ENCODE measurements at places on chromosomes 5 and 9.

DNA sequence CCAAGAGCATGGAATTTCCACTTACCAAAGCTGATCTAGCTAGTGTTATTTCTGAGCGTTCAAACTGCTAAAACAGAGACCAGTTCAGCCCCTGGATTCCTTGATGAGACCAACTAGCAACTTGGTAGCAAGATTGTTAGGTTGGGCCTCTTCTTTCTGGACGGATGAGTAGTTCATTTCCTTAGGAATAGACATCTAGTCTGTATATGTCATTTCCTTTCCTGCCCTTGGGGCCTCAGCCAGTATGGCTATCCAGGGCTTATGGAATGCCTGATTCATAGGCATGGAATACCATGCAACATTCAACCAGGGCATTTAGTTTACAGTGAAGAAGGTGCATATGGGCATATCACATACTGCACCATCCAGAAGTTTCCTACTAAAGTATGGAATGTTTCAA, 14.5 kb upstream of the LPAR1 start:
- DNase-seq, result no peak

- DNase-seq, result no peak
Measured at GRCh38 chr5:141573489-141574121, 45.2 kb downstream of the DIAPH1 start.

- no peak for DNase-seq
Measured at GRCh38 chr5:97998941-97999340, 774.5 kb upstream of the RGMB start.

- DNase-seq, result no peak
Measured at GRCh38 chr5:146116361-146116760, 11.0 kb upstream of the PLAC8L1 start.

GRCh38 chr9:127181315-127181580, 58.8 kb upstream of the ANGPTL2 start:
- no peak for DNase-seq

DNA sequence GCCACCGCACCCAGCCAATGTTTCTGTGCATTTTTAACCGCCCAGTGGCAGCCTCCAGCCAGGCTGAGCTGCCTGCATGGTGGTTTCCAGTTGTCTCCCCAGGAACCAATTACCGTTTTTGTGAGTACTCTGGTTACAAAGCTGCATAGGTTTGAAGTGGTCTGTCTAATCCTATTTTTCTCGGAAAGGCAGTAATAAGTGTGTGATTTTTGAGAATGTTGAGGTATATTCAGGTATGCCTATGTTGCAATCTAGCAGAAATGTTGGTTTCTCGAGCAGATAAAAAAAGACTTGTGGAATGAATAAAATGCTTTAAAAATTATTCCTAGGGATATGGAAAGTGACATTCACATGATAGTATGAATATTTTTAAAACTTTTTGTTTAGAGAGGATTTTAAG, 41.5 kb upstream of the ANKH start:
- DNase-seq, result no peak

DNA sequence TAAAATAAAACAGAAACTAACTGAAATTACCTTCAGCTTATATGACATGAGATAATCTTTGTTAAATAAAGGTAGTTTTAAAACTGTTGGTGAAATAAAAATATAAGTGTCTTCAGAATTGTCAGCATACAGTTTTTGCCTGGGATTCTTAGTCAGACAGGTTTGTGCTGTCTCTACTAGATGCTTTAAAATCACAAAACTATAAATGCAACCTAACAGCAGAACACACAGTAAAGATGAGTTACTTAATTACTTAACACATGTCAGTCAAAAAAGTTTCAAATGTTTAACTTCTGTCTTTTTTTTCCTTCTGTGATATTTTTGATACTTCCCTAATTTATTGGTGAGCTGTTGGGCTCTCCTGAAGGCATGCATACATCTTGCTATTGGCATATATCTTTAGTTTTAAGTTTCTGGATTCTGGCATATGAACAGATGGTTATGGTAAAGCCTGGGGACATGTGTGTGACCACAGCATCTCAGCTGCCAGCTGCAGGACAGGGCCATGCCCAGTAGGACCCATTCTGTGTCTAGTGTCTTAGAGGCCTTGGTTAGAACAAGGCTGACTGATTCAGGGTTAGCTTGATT, 231.1 kb upstream of the NUDT12 start:
- no peak for DNase-seq

- DNase-seq, result no peak
Measured at GRCh38 chr5:91264311-91265051, 118.6 kb downstream of the ARRDC3 start.

DNA sequence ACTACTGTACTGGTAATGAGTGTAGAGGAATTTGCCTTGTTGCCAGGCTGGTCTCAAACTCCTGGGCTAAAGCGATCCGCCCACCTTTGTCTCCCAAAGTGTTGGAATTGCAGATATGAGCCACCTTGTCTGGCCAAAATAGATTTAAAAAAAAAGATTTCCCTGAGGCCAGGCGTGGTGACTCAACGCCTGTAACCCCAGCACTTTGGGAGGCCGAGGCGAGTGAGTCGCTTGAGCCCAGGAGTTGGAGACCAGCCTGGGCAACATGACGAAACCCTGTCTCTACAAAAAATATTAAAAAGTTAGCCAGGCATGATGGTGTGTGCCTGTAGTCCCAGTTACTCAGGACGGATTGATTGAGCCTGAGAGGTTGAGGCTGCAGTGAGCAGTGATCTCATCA, 62.5 kb downstream of the IPO11 start:
- no peak for DNase-seq

- no peak for DNase-seq
Measured at GRCh38 chr5:145943674-145944121, 7.3 kb downstream of the SH3RF2 start.

DNA sequence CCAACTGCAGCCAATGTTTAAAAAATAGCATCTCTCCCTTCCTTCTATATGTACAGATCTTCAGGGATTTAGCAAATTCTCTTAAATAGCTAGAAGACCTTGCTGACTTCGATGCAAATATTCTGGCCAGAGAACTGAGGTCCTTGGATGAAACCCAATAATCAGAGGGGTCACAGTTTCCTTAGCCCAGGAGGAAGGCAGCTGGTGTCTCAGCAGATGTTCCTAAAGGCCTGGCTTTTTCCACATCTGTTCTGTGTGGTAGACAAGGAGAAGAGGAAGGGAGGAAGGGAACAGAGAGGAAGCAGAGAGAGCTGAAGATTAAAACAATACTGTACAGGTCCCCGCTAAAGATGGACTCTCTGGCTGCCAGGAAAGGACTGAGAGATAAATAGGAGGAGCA, 33.1 kb downstream of the BOD1 start:
- no peak for DNase-seq

- peak; percentile 46 for DNase-seq
Measured at GRCh38 chr9:38423973-38424843, at the start of gene IGFBPL1. Gene IGFBPL1, minus strand, starts transcription at chr9:38424454. Its CDS starts 30 bp downstream, at chr9:38424424.

- no peak for DNase-seq
Measured at GRCh38 chr5:57772512-57772911, 289.9 kb upstream of the ACTBL2 start.

DNA sequence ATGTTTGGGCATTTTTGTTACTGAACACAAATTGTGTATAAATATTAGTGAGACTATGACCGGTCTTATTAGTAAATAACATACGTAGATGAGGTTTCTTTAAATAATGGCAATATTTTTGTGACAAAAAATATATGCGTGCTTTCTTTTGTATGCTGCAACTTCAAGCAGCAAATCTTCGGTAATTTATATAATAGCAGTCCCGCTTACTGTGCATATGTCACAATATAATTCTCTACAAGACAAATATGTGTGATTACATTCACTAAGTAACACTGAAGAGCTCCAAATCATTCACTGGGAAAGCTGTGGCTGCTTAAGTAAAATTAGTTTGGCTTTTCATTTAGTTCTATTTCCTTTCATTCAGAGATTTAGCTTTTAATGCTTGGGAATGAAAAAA, 376.0 kb downstream of the CYLC2 start:
- DNase-seq, result no peak

GRCh38 chr9:112043423-112043822, 131.7 kb downstream of the SUSD1 start:
- no peak for DNase-seq

- DNase-seq, result no peak
Measured at GRCh38 chr5:117833691-117834090, 1154.7 kb downstream of the DTWD2 start.

GRCh38 chr9:129394886-129395279, 216.8 kb upstream of the IER5L start:
- no peak for DNase-seq

DNA sequence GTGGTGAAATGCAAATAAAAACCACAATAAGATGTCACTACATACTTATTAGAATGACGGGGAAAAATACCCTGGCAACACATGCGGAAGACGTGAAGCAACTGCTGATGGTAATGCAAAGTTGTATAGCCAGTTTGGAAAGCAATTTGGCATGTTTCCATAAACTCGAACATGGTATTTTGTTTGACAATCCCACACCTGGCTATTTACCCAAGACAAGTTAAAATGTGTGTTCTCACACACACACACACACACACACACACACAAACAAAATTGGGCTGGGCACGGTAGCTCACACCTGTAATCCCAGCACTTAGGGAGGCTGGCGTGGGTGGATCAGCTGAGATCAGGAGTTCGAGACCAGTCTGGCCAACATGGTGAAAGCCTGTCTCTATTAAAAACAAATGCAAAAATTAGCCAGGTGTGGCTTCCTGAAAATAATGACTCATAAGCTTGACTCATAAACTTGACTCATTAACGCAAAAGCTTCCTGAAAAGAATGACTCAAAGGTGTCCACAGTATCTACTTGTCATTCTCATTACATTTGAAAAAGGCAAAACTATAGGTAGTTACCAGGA, 456.5 kb downstream of the CDH18 start:
- DNase-seq, result no peak

- peak; percentile 14 for DNase-seq
Measured at GRCh38 chr5:176543428-176544182, 5.5 kb upstream of the CDHR2 start.

- DNase-seq, result no peak
Measured at GRCh38 chr5:31656806-31657205, 17.9 kb downstream of the PDZD2 start.

DNA sequence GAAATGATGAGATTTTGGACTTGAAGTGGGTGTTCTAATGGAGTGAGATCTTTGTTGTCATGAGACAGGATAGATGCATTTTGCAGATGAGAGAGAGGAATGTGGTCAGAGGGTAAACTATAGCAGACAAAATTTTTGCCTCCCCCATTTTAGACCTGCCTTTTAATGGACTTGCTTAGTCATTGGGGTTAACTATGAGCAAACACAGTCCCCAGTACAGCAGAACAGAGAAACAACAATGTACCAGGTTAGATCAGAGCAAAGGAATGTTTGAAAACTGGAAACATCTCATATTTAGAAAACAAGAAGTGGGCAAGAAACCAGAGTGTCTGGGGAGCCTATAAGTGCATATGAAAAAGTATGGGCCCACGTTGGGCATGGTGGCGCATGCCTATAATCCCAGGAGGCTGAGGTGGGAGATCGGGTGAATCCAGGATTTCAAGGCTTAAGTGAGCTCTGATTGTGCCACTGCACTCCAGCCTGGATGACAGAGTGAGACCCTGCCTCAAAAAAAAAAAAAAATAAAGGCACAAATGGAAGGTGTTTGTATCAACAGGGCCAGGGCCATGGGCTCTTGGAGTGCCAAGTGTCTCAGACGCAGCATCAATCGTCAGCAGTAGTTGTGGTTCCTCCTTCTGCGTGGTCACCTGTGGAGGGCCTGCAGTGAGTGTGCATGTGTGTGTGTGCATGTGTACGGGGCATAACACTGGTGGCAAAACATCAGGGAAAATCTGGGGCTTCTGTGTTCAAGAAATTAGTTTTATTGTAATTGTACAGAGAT, 214.4 kb upstream of the S1PR3 start:
- no peak for DNase-seq

DNA sequence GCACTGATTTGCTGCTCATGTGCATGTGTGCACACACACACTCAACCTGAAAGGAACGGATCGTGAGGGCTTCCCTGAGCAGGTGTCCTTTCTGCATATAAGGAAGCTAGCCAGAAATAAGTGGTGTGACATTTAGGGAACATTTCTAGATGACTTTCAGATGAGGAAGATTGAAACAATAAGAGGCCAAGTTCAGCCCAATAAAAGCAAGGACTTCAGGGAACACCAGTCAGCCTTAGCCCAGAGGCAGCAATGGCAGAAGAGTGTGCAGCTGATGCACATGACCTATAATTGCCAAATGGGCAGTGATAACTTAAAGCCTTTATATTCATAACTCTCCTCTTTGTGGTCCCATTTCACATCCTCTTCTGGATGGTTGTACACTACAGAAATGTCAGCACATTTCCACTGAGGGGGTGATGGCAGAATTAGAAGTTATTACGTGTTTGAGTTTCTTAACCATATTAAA, 255.5 kb downstream of the TRIM32 start:
- DNase-seq, result no peak

DNA sequence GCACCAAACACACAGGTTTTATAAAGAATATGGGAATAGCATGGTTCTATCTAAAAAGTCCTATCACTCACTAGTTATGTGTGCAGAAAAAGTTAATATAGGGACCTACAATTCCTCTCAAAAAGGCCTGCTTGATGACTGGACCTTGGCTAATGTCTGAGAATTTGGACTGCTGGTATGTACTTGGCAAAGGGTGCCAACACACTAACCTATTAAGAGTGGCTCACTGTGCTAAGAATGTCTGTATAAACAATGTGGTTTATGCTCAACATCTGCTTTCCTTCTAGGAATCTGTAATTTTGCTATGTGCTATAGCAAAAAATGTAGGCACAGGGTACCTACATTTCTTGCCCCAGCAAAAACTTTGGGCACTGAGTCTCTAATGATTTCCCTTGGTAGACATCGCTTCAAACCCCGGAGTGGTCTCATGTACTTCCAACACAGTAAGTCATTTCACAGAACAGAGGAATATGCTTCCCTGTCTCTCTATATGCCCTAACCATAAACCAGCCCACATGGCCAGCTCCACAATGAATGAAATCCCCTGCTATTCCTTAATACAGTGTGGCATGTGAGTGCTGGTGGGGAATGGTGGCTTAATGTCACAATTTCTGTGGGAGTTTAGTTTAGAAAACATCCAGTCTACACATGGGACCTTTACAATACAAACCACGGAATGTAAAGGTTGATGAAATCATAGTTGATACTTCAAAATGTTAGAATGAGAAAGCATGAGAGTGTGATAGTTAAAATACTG, 101.7 kb downstream of the UBAP2 start:
- no peak for DNase-seq

DNA sequence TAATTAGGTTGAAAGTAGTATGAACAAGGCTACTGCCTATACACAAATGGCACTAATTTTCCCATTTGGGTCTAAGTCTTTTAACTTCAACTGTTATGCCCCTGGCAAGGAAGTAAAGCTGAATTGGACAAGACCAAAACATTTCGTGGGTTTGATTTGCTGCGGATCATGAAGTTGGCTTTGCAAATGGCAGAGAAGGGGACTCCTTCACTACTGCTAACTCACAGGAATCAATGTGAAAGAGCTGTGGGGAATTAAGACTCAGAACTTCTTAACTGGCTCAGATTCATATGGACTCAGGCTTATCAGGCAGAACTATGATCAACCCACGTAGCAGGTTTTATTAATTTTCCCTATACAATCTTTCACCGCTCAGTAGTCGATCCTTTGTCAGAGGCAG, 73.8 kb upstream of the IFNE start:
- DNase-seq, result no peak

GRCh38 chr9:9623506-9623905, 989.3 kb downstream of the PTPRD start:
- no peak for DNase-seq

GRCh38 chr5:73088026-73088425, 32.3 kb upstream of the TMEM171 start:
- DNase-seq, result no peak
